Astrocyte (in vitro differentiated cells and primary cell): ENCODE measurements at places on chromosomes 6 and 20.
A peak's percentile ranks its signal among the peaks of the same experiment; 100 is the strongest.

DNA sequence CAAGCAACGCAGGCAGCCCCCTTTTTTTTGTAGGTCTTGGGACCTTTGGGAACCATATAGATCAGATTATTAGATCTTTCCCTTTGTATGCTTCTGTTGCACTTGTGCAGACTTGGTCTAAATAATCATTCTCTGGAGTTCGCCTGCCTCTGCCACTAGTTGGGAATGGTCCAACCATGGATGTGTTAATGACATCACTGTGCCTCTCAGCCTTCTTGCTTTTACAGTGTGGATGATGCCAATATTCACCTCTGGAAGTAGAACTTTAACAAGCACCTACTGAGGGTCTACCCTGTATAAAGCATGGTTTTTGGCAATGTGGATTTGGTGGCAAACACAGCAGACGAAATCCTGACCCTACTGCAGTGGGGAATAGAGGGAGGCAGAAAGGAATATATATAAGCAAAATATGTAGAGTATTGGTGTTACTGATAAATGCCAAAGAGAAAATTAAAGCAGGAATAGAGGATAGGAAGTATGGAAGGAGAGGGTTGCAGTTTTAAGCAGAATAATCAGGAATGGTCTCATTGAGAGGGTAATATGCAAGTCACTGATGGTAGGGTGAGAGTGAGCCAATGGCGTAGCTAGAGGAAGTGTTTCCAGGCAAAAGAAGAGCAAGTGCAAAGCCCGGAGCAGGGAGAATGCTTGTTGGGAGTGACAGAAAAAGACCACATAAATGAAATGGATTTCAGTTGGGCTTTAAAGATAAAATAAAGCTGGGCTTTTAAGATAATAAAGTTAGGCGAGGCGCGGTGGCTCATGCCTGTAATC is 97.5 kb downstream of the DOK5 start:
- no peak for DNase-seq

GRCh38 chr6:98657764-98658163 is 176.6 kb upstream of the POU3F2 start:
- DNase-seq, result peak; percentile 42

- peak; percentile 3 for DNase-seq
Measured at GRCh38 chr6:31186052-31186734, 15.7 kb upstream of the POU5F1 start.

- no peak for DNase-seq
Measured at GRCh38 chr20:57199656-57200405, 66.6 kb downstream of the BMP7 start.

DNA sequence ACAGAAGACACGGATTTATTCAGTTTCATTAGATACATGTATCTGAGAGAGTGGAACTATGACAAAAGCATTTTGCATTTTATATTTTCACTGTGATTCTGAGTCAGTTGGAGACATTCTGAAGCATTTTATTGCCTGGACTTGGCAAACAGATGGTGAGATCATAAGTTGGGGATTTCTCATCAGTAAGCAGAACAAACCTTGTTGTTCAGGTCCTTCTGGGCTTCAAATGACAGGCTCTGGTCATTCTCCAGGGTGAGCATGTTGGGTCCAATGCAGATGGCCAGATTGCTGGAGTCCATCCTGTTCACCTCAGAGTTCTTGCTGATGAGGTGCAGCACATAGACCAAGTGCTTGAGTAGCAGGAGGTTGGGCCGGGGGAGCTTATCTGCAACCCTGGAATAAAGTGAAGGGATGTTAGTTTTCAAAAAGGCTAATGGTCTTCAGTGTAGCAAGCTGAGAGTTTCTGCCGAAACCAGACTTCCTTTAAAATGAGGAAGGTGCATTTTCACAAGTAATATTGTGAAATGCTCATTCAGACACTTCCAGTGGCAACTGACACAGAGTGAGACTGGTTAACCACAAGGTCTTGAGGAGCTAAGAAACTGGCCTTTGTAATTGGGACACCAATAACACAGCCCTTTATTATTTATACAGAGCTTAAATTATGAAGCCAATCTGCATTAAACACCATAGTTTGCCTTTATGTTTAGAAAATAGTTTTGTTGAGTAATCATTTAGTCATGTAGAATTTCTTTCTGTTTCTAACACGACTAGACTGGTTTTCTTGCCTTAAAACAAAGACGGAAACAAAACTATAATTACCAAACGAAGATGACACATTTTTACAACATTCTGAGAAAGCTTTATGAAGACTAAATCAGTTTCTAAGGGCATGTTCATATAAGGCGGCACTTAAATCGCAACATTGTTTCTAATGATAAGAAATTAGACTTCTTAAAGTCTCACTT is 5.6 kb downstream of the TAGAP start:
- DNase-seq, result peak; percentile 29

DNA sequence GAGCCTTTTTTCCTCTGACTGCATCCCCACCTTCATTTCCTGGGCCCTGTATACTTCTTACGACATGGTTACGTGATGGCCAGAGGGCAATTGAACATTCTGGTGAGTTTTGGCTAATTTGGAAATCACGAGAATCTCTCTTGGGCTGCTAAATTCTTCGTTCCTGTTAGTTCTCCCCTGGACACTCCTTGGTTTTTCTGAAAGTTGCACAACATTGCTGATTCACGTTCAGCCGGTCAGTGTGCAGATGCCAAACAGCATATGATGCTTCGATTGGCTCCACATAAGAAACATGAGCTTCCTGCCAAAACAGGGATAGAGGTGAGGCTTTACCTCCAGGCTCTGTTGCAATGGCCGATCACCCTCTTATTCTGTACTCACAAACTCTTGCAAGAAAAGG is 119.4 kb upstream of the LY86 start:
- DNase-seq, result no peak

DNA sequence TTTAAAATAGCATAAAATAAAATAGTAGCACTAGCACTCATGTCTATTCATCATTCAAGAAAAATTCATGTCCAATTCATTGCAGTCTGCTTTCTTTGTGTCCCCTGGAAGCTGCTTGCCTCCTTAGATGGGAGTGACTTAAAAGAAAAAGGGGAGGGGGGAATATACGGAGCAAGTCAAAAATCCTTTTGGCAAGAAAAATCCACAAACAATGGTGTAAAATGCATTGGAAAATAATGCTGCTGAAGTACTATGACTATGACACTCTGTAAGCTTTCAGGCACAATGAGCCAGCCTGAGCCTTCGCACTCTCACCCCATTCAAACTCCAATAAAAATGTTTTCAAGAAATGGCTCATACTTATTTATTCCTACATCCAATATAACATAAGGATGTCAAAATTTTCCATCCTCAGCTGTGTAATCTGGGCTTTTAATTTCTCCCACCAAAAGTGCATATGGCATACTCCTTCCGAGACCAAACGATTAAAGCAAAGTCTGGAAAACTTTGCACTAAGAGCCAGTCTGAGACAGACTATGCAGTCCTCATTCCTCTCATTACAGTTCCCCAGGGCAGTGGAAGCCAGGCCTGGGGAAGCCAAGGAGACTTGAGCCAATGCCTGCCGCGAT is 790 bp downstream of the NEDD9 start:
- DNase-seq, result peak; percentile 70

DNA sequence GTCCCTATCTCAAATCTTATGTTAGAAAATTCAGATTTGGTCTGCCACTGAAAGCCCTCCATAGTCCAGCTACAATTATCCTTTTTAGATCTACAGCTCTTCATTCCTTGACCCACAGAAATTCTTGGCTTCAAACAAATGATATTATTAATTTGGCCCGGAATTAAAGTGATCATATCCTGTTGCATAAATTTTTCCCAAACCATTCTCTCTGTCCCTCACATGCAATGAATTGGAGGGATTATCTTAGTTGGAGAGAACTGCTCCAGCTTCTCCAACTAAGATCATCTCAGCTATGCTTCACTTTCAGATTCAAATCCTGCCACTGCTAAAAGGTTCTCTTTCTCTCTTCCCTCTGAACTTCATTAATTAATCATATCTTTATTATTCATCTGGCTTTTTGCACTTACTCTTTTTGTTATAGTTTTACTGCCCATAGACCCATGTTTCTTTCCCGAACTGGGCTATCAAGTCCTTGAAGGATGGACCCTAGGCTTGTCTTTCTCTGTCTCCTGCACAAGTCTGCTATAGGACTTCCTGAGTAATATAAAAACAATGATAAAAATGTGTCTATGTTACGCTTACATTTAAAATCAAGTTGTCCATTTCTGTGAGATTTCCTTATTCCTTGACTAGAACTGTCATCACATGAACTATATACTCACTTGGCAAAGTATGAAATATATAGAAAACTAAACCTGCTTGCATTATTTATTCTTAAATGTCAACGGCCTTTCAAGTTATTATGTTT is 493.9 kb upstream of the MARCKS start:
- DNase-seq, result peak; percentile 43
